ENCODE measurements at places on chromosomes 7 and 10.

DNA sequence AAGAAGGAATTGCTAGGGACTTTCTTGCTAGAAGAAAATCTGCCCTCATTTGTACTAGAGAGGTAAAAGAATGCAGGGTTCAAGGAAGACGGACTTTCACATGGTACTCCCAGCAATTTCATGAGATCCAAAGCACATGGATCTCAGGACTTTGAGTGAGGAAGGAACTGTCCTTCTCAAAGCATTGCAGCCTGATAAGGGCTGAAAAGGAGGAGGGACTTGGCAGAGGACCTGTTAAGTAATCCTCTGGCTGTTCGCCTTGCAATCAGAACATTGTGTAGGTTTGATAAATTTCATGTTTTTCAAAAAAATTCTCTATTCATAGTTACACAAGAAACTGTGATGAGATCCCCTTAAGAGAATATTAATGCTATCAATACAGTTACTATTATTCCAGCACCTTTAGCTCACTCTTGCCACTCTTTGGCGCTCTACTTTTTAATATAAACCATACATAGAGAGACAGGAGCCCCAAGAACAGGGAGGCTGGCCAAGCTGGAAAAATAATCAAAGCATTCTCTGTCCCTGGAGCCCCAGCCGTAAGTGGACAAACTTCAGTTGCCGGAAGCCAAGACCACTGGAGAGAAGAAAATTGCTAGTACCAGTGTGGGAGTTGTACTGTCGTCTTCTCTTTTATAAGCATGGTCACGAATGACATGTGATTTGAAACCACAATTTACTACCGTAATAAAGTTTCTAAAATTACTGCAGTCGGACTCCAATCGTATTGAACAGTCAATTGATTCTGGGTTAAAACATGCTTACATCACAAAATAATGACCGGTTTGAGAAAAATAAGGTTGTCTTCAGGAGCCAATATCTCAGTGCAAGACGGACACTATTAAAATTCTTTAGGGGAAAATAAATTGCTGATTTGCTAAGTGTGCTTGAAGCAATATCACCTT lies 424.4 kb downstream of the SDK1 start:
- no peak for DNase-seq

DNA sequence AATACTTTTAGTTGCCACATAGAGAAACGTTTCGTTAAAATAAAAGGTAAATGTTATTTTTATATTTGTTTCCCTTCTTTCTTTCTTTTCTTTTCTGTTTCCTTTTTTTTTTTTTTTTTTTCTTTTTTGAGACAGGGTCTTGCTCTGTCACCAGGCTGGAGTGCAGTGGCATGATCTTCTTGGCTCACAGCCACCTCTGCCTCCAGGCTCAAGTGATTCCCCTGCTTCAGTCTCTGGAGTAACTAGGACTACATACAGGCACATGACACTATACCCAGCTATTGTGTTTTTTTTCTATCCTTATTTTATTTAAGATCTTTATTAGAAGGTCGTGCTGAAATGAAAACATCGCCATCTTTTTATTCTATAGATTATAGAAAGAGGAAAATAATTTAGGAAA lies 661.8 kb upstream of the MBL2 start:
- DNase-seq: no peak

GRCh38 chr7:130886438-130887135 lies 152.6 kb upstream of the KLF14 start:
- DNase-seq: no peak

DNA sequence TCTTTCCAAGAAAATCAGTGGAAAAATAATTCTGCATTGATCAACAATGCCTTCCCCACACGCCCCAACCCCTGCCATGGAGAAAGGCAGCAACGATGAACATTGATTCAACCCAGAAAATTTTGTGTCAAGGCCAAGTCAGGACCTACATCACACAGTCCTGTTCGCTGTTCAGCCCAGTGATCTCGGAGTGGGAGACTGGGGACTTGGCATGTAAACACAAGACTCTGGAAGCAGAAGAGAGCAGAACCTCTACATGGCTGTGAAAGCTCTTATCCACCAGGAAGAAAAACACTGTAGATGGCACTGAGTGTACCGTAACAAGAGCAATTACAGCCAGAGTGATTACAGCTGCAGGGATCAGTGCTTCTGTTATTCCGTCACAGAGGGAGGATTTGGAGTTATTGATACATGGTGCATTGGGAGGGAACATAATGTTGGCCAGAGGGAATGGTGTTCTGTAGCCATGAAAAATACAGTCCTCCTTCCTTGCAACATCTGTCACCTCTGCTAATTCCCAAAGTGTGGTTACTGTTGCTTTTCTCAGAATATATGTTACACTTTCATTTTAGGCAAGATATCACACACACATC lies 136.6 kb downstream of the IQUB start:
- DNase-seq: no peak

- no peak for DNase-seq
These were observed 74.6 kb upstream of the EGFR start for GRCh38 chr7:54944179-54944578.

GRCh38 chr7:88431882-88432281 lies 125.2 kb upstream of the STEAP4 start:
- DNase-seq: no peak
